ENCODE measurements at places on chromosomes 2 and 18. TPM values are rescaled to one million over a fixed set of nuclear protein-coding genes. Genes with fewer than 3 reads are reported as not detected.

DNA sequence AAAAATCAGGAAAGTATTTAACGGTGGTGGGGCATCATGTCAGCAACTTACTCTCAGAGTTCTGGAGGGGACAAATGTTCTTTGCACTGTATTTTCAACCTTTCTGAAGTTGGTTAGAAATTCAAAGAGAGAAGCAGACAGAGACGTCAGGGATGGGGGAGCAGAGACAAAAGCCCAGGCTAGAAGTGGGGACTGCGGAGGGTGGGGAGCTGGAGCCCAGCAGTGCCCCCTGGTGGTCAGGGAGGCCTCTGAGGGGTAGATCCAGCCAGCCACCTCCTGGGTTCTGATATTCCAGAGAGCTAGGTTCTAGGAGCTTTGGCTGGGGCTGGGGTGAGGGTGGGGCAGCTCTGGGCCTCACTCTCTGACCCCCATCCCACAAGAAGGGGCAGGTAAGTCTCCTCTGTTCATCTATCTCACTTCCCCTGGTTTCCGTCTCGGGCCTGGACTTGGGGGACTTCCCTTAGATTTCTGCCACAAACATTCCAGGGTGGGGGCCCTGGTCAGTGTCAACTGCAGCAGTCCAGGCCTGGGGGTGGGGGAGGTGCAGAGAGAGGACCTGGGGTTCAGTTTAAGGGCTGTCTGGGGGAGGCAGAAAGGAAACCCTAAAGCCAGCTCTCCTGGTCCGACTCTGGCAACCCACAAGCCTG lies 8.9 kb downstream of the TNS1 start:
- DNase-seq, result peak; percentile 83

Gene COL5A2
- 29.8 TPM for total RNA-seq

DNA sequence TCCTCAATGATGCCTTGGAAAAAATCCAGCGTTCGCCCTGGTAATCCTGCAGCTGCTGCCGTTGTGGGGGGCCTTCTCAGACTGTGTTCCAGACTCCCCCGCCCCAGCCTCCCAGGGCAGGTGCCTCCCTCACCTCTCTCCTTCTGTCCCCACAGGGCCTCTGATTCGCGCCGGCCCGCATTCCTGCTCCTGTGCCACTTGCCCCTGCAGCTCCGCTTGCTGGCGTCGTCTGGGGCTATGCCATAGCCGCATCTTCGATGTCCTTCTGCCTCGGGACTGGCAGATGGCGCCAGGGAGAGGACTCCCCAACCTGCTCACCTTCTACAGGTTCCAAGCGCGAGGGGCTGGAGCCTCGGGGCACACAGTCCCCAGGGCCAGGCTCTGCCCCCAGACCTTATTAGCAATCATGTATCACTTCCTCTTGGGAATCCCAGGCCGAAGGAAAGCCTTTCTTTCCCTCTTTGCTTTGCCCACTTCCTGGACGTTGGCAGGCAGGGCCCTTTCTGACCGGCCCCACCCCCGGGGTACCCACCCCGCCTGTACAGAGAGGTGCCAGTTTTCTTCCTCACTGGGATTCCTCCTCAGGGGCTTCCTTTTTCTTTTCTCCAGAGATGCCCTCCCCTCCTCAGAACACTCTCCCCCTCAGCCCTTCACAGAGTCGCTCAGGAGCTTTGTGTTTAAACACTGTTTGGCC lies 4.4 kb downstream of the SPATA3 start:
- no peak for DNase-seq

- no peak for DNase-seq
Observed at GRCh38 chr18:46152808-46153617, 48.8 kb downstream of the HAUS1 start.

DNA sequence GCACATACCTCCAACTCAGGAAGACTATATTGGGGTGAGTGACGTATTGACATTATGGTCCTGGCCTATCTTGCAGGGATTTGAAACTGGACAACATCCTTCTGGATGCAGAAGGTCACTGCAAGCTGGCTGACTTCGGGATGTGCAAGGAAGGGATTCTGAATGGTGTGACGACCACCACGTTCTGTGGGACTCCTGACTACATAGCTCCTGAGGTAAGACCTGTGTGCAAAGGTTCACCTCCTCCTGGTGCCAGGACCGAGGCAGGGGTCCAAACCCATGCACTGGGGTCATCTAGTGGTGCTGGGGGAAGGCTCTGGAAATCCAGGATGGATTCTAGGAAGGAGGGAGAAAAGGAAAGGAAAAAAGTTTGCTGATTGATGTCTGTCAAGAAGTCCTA lies 152.2 kb upstream of the EPAS1 start:
- no peak for DNase-seq

Gene MEP1B
- not detected for total RNA-seq

Gene CCBE1
- total RNA-seq, result 27.8 TPM

DNA sequence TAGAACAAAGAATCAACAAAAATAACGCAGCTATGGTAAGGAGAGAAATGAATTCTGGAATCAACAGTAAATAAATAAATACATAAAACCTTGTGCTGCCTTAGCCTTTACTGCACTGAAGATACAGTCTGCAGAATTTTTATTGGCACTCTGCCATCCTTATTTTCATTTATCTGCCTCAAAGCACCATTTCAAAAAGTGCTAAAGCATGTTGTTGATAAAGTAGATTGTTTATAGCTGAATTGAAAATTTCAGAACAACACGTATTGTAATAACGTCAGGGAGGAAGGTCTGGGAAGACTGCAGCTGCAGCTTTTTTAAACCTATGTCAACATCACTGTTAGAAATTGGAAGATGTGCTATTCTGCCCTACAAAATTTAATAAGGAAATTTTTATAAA lies 787.2 kb downstream of the PLCL1 start:
- no peak for DNase-seq

DNA sequence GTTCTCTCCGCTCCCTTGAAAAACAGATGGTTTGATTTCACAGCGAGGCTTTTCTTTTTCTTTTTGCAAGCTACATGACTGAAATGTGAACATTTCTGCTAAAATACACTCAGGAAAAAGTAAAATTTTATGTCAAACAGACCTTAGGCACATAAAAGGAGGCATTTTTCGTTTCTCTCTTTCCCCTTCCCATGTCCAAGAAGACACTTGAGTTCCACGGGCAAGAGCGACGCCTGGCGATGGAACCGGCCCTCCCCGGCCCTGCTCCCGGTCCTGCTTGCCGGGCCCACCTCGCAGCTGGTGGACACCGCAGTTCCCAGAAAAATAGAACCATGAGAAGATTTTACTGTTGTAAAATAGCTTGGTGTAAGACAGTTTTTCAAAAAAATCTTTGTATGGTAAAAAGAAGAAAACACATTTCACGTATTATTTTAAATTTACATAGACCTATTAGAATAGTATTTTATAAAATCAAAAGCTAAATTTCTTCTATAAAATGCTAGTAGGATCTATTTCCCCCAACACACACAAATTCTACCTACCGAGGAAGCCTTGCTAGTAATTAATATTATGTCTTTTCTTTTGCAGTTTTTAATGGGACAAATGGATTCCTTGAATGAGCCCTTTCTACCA lies 2.3 kb upstream of the ALKAL2 start:
- DNase-seq, result peak; percentile 91

Gene SUPT7L
- 30.5 TPM for total RNA-seq

DNA sequence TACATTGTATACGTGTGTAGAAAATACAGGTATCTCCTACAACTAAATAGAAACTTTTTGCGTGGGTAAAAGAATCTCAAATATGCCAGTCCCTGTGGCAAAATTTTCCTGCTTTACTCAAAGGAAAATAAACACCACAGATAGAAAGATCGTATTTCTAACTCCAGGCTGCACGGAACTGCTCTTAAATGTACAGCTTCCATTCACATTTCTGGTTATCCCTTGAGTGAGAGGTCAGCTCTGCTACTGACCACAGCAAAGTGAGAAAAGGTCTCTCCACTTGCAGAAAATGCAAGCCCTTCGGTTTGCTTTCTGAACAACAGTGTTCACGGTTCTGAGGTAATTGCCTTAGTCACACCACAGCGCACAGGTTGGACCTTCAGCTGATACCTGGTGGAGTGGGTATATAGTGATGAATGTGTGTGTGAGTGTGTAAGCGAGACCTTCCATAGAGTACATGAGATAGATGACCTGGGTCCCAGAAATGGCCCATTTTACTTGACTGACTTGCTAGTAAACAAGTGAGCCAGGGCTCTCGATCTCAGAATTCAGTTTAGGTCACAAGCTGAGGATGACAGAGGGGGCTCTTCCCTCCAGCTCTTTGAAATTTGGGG lies 52.1 kb downstream of the ALPK2 start:
- DNase-seq, result no peak

DNA sequence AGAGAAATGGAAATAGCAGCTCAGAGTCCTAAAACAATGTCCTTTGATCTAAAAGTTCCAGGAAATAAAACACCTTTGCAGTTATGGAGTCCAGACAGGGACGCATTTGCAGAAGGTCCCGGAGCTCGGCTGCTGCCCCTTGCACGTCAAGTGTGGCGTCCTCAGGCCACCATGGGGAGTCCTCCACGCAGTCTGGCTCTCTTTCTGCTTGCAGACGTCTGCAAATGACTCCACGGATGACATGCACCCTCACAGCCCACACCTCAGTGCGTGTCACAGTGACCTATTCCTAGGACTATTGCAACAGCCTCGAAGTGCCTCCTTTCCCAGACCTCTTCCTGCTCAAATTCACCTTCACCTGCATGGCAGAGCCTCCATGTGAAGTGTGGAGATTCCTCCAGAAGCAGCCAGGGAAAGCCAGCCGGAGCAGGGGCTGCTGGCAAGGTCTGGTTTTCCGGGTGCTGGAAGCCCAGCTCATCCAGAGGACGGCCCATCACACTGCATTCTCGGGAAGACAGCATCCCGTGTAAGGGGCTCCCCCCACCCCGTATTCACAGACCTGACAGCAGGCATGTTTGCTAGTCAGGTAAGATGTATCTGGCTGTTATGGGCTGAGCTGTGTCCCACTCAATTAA lies 137.7 kb downstream of the ASB1 start:
- DNase-seq, result no peak

DNA sequence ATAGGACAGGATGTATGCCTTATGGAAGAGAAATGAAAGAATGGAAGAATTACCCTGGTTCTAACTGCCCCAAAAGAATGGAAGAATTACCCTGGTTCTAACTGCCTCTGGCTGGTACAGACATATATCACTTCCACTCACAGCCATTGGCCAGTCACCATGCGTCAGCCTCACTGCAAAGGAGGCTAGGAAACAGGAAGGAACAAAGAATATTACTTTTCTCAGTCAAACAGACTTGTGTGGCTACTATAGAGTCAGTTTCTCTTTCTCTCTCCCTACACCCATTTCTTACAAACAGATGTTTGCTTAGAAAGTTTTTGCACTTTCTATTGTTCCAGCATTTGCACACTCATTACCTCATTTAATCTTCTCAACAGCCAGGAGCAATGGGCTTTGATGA lies 1111.1 kb upstream of the KLHL29 start:
- no peak for DNase-seq

Gene MTA3
- 34.3 TPM for total RNA-seq

DNA sequence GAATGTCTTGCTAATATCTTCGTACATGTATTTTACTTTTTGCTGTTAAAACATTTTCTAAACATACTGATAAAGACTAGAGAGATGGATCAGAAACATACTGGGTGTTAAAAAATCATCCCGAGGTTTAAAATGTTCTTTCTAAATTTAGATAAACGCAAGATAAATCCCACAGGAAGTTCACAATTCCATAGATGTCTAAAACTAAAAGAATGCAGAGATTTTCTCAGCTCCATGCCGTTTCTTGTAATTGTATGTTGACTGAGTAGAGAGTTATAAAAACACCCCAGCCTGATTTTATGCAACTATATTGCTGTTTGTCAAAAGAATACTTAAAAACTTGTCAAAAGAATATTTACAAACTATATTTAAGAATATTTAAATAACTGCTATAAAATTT lies 455.7 kb downstream of the ARHGAP15 start:
- DNase-seq, result no peak

DNA sequence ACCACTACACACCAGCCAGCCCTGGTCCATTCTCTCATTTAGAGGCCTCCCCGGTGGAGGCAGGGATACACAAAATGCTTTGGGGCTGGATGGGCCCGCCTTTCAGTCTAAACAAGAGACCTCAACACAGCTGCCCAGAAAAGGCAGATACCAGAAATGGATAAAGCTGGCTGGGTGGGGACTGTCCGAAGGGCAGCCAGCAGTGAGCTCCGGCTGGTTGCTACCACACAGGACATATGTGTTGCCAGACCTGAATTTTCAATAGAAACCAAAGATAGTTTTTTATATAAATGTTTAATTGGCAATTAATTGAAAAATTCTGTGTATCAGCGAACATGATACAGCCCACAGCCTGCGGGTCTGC lies 1.4 kb downstream of the GPBAR1 start:
- no peak for DNase-seq

GRCh38 chr2:233084488-233084887 lies 24.3 kb downstream of the INPP5D start:
- peak; percentile 69 for DNase-seq

DNA sequence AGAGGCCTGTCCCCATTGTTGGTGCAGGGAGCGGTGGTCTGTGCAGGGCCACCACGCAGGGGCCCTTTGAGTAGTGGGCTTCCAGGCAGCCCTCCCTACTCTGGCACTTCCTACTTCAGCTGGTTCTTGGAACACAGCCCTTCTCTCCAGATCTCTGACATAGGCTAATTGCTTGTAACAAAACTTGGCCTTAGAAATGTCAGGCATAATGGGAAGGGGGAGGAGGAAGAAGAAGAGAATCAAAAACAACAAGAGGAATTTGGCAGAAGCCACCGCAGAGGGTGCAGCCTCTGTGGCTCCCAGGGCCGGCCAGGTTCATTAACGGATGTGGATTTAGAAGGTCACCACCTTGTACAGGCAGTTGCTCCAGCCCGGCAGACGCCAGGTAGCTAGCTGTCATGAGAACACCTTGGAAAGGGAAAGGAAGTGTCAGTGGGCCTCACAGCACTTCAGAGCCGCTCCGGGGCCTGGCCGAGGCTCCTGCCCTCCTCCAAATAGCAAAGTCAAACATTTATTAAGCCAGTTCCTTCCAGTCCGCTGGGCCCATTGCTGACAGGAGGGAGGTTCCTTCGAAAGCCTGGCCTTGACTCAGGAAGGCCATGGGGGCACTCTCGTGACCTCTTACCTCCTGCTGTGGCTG lies 7.4 kb downstream of the BOD1L2 start:
- no peak for DNase-seq

Gene LRRTM4
- 0.41 TPM for total RNA-seq

Gene RIT2
- total RNA-seq, result not detected

- no peak for DNase-seq
Observed at GRCh38 chr2:8851811-8852560, 14.6 kb upstream of the KIDINS220 start.

Gene MRPS5
- 55.2 TPM for total RNA-seq

Gene UGT1A5
- total RNA-seq, result not detected

Gene TMEFF2
- total RNA-seq, result not detected

Gene SNED1
- total RNA-seq, result 38.4 TPM

Gene RAD51AP2
- total RNA-seq, result not detected

- DNase-seq, result no peak
Observed at GRCh38 chr18:13416848-13417247, 198.3 kb downstream of the LDLRAD4 start.
